ENCODE measurements at places on chromosomes 1 and 21.

- no peaks in the 10 kb centered on the region for H3K36me3 ChIP-seq
- DNase-seq = no peak
- H3K27me3 ChIP-seq = no peaks in the 10 kb centered on the region
- H3K4me3 ChIP-seq = no peak overlapping the region
These were observed 105.7 kb downstream of the ACTL8 start for GRCh38 chr1:17860812-17861211.

DNA sequence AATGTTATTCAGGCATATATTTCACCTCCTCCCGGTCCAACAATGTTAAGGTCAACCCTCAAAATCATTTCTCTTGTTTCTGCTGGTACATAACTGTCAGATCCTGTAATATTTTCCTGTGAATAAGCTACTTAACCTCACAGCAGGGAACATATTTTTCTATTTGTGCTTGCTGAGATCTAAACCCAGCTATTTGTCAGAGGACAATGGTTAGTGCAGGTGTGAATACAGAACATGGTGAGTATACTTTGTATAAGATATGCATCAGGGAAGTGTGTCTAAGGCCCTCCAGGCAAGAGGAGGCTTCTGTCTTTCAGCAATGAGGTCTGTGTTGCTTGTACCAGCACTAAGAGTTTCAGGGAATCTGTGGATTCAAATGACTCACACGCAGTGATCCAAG, 970.6 kb downstream of the NCAM2 start:
- H3K36me3 ChIP-seq = no peaks in the 10 kb centered on the region
- DNase-seq = no peak
- no peak overlapping the region for H3K4me3 ChIP-seq
- no peaks in the 10 kb centered on the region for H3K27me3 ChIP-seq
- H3K27ac ChIP-seq = no peak overlapping the region

- H3K27me3 ChIP-seq = no peaks in the 10 kb centered on the region
- H3K36me3 ChIP-seq = no peaks in the 10 kb centered on the region
- H3K27ac ChIP-seq = no peak overlapping the region
- H3K4me1 ChIP-seq = peaks cover 41% of the 10 kb centered on the region
These were observed 22.1 kb downstream of the SOX13 start for GRCh38 chr1:204094856-204095634.

DNA sequence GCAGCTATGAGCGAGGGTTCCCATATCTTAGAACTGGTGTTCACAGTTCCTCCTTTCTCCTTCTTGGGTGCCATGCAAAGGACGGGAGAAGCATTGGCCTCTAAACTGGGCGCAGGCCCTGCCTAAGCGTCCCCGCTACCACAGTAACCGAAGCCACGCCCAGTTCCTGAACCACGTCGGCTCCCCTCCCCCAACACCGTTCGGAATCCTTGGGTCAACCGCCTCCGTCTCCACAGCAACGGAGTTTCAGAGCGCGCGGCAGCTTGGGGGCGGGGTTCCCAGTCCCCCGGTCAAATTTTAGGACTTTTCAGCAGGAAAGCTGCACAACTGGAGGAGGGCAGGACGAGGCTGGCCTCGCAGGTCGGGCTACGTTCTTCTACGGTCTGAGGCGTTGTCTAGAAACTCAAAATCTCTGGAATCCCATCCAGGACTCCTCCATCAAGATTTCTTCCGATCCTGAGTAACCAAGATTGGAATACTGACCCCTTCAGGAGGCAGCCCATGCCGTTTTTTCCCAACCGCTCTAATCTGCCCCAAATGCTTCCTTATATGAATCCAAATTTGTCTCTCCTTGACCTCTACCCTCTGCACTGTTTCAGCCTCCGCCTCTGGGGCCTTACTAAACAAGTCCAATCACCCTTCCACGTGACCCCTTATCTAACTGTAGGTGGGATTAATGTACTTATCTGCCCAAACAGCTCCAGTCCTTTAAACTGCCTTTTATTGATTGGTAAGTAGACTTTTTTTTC, at the start of gene SPAG17:
TSS of gene SPAG17 (minus strand) at position 145 of the 749 bp plus-strand sequence. CDS start at position 74, 71 bp downstream.
- peak within 1 kb of the TSS; percentile 34 for H3K4me3 ChIP-seq
- H3K27me3 ChIP-seq = no peaks in the 10 kb centered on the region
- H3K36me3 ChIP-seq = no peaks in the 10 kb centered on the region
- peak; percentile 77 for DNase-seq
- peaks cover 4% of the 10 kb centered on the region for H3K4me1 ChIP-seq
- no peak within 1 kb of the TSS for H3K27ac ChIP-seq

GRCh38 chr1:175808573-175808972, 65.2 kb upstream of the TNR start:
- H3K27ac ChIP-seq = no peak overlapping the region
- H3K4me3 ChIP-seq = no peak overlapping the region
- H3K27me3 ChIP-seq = no peaks in the 10 kb centered on the region
- no peaks in the 10 kb centered on the region for H3K4me1 ChIP-seq

DNA sequence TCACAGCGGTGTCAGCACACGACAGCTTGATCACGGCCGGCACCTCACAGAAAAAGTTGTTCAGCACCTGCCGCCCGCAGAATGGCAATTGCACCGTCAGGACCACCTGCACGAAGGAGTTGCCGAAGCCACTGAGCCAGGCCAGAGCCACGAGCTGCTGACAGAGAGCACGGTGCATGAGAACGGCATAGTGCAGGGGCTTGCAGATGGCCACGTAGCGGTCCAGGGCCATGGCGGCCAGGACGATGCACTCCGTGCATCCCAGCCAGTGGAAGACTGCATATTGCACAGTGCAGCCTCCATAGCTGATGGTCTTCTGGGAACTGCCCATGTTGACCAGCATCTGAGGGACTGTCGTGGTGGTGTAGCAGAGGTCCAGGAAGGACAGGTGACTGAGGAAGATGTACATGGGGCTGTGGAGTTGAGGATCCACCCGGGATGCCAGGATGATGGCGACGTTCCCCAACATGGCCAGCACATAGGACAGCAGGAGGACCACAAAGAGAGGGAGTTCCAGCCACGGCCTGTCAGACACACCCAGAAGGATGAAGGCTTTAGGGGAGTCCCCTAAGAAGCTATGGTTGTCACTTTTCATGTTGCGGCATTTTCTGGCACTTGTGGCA, 6.4 kb downstream of the OR2B11 start:
- no peak for DNase-seq
- H3K4me3 ChIP-seq = no peak overlapping the region
- H3K27me3 ChIP-seq = no peaks in the 10 kb centered on the region
- H3K27ac ChIP-seq = no peak overlapping the region
- H3K36me3 ChIP-seq = no peaks in the 10 kb centered on the region
- H3K4me1 ChIP-seq = no peaks in the 10 kb centered on the region

GRCh38 chr1:100400404-100400803, 48.1 kb downstream of the CDC14A start:
- no peaks in the 10 kb centered on the region for H3K36me3 ChIP-seq
- no peaks in the 10 kb centered on the region for H3K27me3 ChIP-seq
- no peak for DNase-seq

- no peaks in the 10 kb centered on the region for H3K27me3 ChIP-seq
- peak; percentile 57 for DNase-seq
- H3K4me3 ChIP-seq = no peak overlapping the region
- H3K27ac ChIP-seq = no peak overlapping the region
These were observed 4.0 kb downstream of the EPS8L3 start for GRCh38 chr1:109759513-109760334.

GRCh38 chr1:167671727-167672511, 41.9 kb downstream of the RCSD1 start:
- H3K27me3 ChIP-seq = no peaks in the 10 kb centered on the region
- H3K36me3 ChIP-seq = peaks cover 4% of the 10 kb centered on the region
- no peak for DNase-seq
- no peak overlapping the region for H3K4me3 ChIP-seq

DNA sequence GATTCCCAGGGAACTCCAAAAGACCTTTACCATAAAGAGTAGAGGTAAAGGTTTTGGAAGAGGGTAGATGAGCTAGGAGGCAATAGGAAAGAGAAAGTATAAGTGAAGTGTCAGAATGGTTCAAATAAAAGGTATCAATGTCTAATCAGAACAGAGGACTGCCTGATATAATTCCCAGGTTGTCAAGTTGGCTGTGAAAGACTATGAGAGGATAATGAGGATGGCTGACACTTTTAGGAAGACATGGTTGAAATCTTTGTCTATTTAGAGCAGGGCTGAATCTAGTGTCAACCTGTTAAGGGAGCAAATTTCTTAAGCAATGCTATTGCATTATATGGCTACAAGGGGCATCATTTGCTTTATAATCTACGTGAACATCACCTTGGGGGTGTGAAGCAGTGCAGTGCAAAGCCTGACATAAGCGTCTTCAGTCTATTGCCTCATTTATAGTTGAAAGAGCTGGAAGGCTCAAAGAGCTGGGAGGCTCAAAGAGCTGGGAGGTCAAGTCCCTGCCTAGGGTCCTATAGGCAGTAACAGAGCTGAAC, 308.3 kb upstream of the DEPDC1 start:
- no peaks in the 10 kb centered on the region for H3K4me1 ChIP-seq
- no peak overlapping the region for H3K27ac ChIP-seq
- no peak for DNase-seq
- no peaks in the 10 kb centered on the region for H3K36me3 ChIP-seq

DNA sequence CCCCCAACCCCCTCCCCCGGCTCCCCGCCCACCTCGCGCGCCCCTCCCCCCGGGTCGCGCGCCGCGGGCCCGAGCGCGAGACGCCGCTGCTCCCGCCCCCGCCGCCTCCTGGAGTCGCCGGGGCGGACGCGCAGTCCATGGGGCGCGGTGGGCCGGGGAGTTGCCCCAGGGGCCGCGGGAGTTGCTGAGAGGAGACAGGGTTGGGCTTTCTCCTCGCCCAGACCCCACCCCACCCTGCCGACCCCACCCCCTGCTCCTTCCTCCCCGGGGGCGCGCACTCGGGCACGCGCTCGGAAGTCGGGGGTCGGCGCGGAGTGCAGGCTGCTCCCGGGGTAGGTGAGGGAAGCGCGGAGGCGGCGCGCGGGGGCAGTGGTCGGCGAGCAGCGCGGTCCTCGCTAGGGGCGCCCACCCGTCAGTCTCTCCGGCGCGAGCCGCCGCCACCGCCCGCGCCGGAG, at the start of gene LAMC1:
TSS of gene LAMC1 (plus strand) at position 275 of the 455 bp plus-strand sequence. CDS start 297 bp downstream, outside the sequence.
- H3K4me1 ChIP-seq = peaks cover 23% of the 10 kb centered on the region
- peak within 1 kb of the TSS; percentile 98 for H3K27ac ChIP-seq
- DNase-seq = peak; percentile 87
- no peaks in the 10 kb centered on the region for H3K27me3 ChIP-seq
- peak within 1 kb of the TSS; percentile 73 for H3K4me3 ChIP-seq

- H3K4me3 ChIP-seq = no peak overlapping the region
- DNase-seq = no peak
- peaks cover 11% of the 10 kb centered on the region for H3K4me1 ChIP-seq
- H3K27ac ChIP-seq = no peak overlapping the region
- no peaks in the 10 kb centered on the region for H3K36me3 ChIP-seq
These were observed 9.0 kb upstream of the RPTN start for GRCh38 chr1:152167835-152168534.

- DNase-seq = no peak
- no peaks in the 10 kb centered on the region for H3K4me1 ChIP-seq
- no peak overlapping the region for H3K27ac ChIP-seq
- H3K36me3 ChIP-seq = no peaks in the 10 kb centered on the region
- no peaks in the 10 kb centered on the region for H3K27me3 ChIP-seq
- H3K4me3 ChIP-seq = no peak overlapping the region
These were observed 111.5 kb upstream of the ETV3 start for GRCh38 chr1:157249739-157250138.

- no peak overlapping the region for H3K4me3 ChIP-seq
- H3K4me1 ChIP-seq = no peaks in the 10 kb centered on the region
- no peak for DNase-seq
- H3K36me3 ChIP-seq = no peaks in the 10 kb centered on the region
These were observed 592.3 kb upstream of the ADGRL2 start for GRCh38 chr1:81208441-81208840.

- H3K4me1 ChIP-seq = peaks cover 23% of the 10 kb centered on the region
- peak overlapping the region; percentile 83 for H3K27ac ChIP-seq
- H3K27me3 ChIP-seq = no peaks in the 10 kb centered on the region
- no peaks in the 10 kb centered on the region for H3K36me3 ChIP-seq
- DNase-seq = no peak
These were observed 21.3 kb upstream of the TARBP1 start for GRCh38 chr1:234500269-234500668.

DNA sequence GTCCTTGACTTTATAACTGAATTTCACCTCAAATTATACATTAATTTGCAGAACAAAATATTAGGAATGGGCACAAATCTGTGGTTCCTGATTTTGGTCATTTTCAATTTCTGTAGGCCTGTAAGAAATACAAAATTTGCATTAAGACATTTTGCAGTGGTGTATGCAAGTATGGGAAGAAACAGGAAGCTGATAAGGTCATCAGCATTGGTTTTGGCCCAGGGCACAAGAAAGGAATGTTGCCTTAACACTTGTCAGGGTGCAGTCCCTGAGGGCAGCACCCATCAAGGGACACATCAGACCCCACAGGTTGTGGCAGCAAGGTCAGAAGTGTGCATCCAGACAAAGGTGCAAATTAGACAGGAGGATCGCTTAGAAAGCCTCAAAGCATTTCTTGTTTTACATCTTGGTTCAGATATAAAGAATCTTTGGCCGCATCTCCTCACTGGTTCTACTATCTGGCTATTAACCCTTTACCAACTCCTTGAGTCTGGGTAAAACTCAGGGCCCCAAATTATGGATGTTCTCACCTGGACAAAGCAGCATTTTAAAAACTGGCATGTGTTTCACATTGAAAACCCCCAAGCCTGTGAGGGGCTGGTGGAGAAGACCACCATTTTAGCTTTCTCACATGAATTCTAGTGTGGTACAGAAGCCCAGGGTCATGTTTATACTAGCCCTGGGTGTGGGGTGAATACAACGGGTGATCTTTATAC, 182.4 kb downstream of the CDC7 start:
- peaks cover 39% of the 10 kb centered on the region for H3K4me1 ChIP-seq
- DNase-seq = no peak
- peaks cover 14% of the 10 kb centered on the region for H3K36me3 ChIP-seq
- no peak overlapping the region for H3K4me3 ChIP-seq

GRCh38 chr1:11967028-11967547, 13.2 kb upstream of the MFN2 start:
- no peaks in the 10 kb centered on the region for H3K27me3 ChIP-seq
- no peak for DNase-seq
- no peak overlapping the region for H3K4me3 ChIP-seq
- H3K36me3 ChIP-seq = peaks cover 42% of the 10 kb centered on the region
- H3K27ac ChIP-seq = no peak overlapping the region
- no peaks in the 10 kb centered on the region for H3K4me1 ChIP-seq

DNA sequence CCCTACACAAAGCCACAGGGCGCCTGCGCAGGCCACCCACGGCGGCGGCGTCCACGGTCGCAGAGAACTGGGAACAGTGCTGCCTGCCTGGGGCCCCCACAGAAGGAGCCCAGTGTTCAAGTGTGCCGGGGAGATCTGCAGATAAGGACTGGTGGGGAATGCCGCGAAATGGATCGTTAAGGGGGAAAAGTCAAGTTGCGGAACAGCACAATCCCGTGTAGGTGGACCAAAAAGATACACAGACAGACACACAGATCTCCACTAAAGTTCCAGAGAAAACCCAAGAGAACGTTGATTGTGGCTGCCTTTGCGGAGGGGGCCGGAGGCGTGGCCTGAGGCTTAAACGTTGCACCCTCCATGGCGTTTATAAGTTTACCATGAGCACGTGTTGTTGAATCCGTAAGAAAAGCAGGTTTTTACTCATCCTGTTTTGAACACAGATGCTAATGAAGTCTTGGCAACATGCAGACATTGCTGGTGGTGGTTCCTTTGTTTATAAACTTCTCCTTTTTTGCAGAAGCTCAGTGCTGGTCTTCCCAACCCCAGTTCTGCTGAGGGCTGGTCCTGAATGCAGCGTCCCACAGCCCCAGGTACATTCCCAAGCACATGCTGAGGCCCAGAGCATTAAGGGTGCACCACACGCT, 4.1 kb downstream of the SPATC1L start:
- H3K36me3 ChIP-seq = no peaks in the 10 kb centered on the region
- DNase-seq = no peak
- no peak overlapping the region for H3K27ac ChIP-seq
- peaks cover 3% of the 10 kb centered on the region for H3K4me1 ChIP-seq

GRCh38 chr1:235327559-235328270, at the start of gene ARID4B:
ARID4B (minus strand) TSS chr1:235328179; CDS start chr1:235326919, 1,260 bp downstream.
- peak; percentile 90 for DNase-seq
- H3K4me3 ChIP-seq = peak within 1 kb of the TSS; percentile 70
- H3K4me1 ChIP-seq = peaks cover 58% of the 10 kb centered on the region
- no peaks in the 10 kb centered on the region for H3K27me3 ChIP-seq

Data from upper lobe of right lung (tissue), 1 donor.